ENCODE measurements at places on chromosomes 11 and 22.

DNA sequence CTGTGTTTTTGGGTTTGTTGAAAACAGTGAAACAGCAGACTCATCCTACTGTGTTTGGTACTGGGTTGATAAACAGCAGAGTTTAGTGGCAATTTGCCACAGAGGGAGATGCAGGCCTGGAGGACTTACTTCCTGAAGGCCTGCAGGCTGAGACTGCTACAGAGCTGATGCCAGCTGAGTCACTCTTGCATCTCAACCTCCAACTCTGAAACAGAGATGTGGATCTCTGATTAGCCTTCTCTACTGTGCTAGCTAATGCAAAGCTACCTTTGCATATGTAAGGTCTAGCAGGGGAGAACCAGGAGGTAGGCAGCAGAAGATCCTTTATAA, 14.3 kb downstream of the ATP5MG start:
- H3K4me1 ChIP-seq, result no peaks in the 10 kb centered on the region
- no peak for DNase-seq
- H3K4me3 ChIP-seq, result no peak overlapping the region
- H3K36me3 ChIP-seq, result peaks cover 2% of the 10 kb centered on the region

- H3K4me1 ChIP-seq, result no peaks in the 10 kb centered on the region
- no peaks in the 10 kb centered on the region for H3K27me3 ChIP-seq
- no peaks in the 10 kb centered on the region for H3K36me3 ChIP-seq
Observed at GRCh38 chr22:27151407-27151806, 494.0 kb downstream of the MIAT start.

DNA sequence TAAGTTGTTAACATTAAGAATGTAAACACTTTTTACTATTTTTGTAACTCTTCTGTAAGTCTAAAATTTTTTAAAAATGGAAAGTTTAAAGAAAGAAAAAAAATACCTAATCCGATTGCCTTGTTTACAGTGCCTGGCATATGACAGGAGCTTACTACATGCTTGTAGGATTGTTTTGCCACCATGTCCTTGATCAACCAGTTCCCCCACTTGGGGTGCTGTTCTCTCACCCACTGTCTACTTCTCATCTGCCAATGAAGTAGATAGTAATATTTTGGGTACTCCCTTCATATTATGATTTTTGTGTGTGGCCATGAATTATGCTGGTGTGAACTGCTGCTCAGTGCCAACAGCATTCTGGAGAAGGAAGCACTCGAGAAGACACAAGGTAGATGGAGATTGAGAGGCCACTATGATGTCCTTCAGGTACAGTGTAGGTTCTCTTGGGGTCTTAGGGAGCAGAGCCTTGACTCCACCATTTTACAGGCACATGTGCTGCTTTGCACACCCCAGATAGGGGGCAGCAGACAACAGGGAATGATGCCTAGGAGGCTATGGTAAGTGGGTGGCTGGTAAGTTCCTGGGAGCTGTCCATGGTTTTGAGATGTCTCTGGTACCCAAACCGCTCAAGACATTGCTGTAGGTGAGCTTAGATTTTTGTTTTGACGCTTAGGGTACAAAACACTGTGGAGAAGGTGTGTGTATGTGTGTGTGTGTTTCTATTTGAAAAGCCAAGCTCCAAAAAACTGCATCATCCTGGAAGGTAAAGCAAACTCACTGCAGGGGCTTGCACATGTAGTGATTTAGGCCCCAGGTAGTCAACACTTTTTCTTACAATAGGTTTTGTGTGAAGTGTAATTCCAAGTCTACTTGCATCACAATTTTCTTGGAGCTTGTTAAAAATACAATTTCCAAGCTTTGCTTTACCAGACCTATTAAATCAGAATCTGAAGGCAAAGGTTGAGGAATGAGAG, 494.5 kb upstream of the LARGE1 start:
- H3K27ac ChIP-seq, result no peak overlapping the region
- no peaks in the 10 kb centered on the region for H3K27me3 ChIP-seq
- no peak overlapping the region for H3K4me3 ChIP-seq
- DNase-seq, result no peak

DNA sequence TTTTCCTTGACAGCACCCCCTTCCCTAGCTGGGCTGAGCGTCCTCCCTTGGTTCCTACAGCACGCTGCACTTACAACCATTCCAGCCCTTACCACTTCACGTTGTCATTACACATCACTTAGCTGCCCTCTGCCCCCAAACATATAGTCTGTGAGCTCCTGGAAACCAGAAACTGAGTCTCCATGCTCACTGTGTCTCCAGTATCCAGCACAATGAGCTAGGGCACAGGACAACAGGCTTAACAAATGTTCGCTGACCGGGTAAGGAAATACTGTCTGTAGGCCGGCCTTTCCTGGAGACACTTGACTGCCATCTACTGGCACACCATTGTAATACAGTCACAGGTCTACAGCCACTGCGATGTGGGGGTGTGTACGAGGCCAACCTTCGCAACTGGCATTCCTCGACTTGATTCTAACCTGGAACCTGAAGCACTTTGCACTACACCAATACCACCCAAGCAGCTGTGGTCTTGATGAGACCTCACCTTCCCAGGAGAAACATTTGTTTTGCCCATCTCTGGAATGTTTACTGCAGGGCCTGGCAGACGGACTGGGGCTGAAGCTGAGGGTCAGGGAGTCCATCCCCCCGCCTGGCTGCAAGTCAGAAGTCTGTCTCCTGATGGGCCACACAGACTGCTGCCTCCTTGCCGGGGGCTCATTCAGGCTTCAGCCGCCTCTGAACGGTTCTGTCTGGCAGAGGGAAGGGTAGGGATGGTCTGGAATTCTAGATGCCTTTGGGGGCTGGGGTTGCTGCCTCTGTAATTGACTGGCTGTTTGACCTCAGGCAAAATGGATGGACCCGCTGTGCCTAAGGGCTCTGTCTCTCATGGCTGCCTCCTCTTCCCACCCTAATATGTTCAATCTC, 72.0 kb downstream of the SYN3 start:
- no peak overlapping the region for H3K4me3 ChIP-seq
- peaks cover 6% of the 10 kb centered on the region for H3K27me3 ChIP-seq
- H3K36me3 ChIP-seq, result no peaks in the 10 kb centered on the region
- H3K4me1 ChIP-seq, result no peaks in the 10 kb centered on the region
- no peak overlapping the region for H3K27ac ChIP-seq
- peak; percentile 3 for DNase-seq

DNA sequence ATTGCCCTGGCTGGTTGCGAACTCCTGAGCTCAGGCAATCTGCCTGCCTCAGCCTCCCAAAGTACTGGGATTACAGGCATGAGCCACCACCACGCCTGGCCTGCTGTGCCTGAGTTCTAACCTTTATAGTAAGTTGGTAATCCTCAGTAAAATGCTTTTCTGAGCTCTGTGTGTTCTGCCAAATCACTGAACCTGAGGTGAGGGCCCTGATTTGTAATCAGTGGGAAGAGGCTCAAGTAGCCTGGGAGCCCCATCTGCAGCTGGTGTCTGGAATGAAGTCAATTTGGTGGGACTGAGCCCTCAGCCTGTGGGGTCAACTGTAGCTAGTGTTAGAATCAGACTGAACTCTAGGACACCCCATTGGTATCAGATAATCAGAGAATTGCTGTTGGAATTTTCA, 72.6 kb upstream of the PARVG start:
- H3K27me3 ChIP-seq, result no peaks in the 10 kb centered on the region
- no peak overlapping the region for H3K27ac ChIP-seq
- H3K4me1 ChIP-seq, result no peaks in the 10 kb centered on the region
- no peak for DNase-seq

GRCh38 chr22:18999008-18999407, 62.9 kb upstream of the PRODH start:
- no peaks in the 10 kb centered on the region for H3K4me1 ChIP-seq
- H3K36me3 ChIP-seq, result no peaks in the 10 kb centered on the region
- H3K4me3 ChIP-seq, result no peak overlapping the region
- H3K27ac ChIP-seq, result no peak overlapping the region

GRCh38 chr11:77204754-77205466, 76.9 kb downstream of the MYO7A start:
- no peaks in the 10 kb centered on the region for H3K36me3 ChIP-seq
- H3K27ac ChIP-seq, result no peak overlapping the region
- peaks cover 3% of the 10 kb centered on the region for H3K4me1 ChIP-seq
- no peak for DNase-seq
- no peaks in the 10 kb centered on the region for H3K27me3 ChIP-seq

DNA sequence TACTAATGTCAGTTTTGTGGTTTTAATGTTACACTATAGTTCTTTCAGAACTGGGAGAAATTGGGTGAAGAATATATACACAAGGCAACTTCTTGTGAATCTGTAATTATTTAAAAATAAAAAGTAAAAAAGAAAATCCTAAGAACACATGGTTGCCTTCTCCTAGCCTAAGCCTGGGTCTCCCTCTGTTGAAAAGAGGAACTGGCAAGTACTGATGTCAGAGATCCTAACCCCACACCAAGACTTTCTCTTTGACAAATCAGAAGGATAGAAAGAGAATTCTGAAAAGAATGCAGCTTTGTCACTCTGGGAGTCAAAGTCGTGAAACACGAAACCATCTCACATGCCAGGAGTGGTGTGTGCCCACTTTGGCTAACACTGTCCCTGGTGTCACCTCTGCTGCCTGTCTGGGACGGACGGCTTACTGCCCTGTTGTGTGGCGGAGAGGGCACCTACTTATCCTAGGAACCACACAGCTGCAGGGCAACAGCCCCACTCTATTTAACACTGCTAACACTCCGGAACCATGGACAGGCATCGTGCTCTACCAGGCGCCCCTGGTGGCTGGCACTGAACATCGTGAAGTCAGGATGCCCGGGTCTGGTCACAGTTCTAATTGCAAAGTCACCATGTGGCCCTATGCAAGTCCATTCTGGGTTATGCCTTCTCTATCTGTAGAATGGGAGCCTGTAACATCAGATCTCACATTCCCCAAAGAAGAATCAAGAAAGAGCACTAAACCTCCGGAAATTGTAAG, 108.7 kb upstream of the CD82 start:
- DNase-seq, result no peak
- H3K4me1 ChIP-seq, result no peaks in the 10 kb centered on the region
- no peak overlapping the region for H3K4me3 ChIP-seq
- no peak overlapping the region for H3K27ac ChIP-seq
- H3K36me3 ChIP-seq, result no peaks in the 10 kb centered on the region

DNA sequence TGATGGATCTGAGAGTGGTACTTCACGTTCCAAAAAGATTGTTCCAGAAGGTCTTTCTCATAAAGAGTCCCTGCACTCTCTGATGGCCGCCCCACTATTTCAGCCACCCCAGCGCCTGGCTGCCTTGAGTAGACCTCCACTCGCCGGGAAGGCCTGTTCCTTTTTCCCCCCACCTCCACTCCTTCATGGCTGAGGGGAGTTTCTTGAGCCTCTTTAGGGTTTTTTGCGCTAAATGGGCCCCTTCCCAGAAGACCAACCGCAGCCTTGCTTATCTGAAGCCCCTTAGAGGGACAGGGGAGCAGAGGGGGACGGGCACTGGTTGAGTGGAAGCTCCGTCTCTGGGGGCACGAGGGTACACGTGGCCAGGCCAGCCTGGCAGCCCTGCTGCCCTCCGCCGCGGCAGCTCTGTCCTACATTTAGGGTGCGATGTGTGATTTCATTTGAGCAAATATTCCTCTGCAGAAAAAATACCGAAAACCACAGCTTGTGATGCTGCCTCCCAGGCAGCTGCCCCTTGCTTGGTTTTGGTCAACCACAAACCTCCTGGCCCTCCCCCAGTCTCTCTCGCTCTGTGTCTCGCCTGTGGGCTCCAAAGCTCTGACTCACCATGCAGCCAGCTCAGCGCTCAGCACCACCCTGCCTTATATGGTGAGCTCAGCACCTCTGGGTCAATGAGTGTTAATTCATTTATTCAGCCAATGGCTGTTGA, 88.7 kb downstream of the TP53I11 start:
- peak; percentile 61 for DNase-seq
- peaks cover 2% of the 10 kb centered on the region for H3K36me3 ChIP-seq
- peaks cover 33% of the 10 kb centered on the region for H3K4me1 ChIP-seq
- H3K27ac ChIP-seq, result no peak overlapping the region
- no peak overlapping the region for H3K4me3 ChIP-seq

GRCh38 chr22:18977824-18978425, 41.8 kb upstream of the PRODH start:
- no peak overlapping the region for H3K4me3 ChIP-seq
- no peaks in the 10 kb centered on the region for H3K4me1 ChIP-seq
- DNase-seq, result no peak
- H3K27me3 ChIP-seq, result peaks cover 20% of the 10 kb centered on the region

GRCh38 chr11:57639321-57640067, 10.2 kb downstream of the YPEL4 start:
- peak overlapping the region; percentile 48 for H3K4me3 ChIP-seq
- H3K4me1 ChIP-seq, result peaks cover 27% of the 10 kb centered on the region
- H3K27ac ChIP-seq, result no peak overlapping the region
- H3K27me3 ChIP-seq, result no peaks in the 10 kb centered on the region
- H3K36me3 ChIP-seq, result no peaks in the 10 kb centered on the region
- DNase-seq, result no peak

DNA sequence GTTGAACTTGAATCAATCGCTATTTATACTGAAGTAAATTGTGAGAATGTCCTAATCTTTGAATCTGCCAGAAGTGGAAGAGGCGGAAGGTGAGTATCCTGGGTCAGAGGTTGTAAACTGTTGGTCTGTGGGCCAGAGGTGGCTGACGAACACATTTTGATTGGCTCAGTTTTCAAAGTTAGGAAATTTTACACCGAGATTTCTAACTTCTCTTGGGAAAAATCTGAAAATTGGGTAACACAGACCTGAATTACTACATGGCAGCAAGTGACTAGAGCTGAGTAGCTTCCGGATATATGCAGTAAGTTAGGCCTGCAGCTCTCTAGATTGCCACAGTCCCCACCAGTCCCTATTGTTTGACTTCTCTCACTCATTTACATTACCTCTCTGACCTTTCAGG, 56.8 kb upstream of the ALKBH3 start:
- no peaks in the 10 kb centered on the region for H3K4me1 ChIP-seq
- no peaks in the 10 kb centered on the region for H3K27me3 ChIP-seq
- no peak for DNase-seq
- peaks cover 3% of the 10 kb centered on the region for H3K36me3 ChIP-seq
- no peak overlapping the region for H3K4me3 ChIP-seq

GRCh38 chr11:4695442-4695841, 2.2 kb downstream of the OR51E2 start:
- no peaks in the 10 kb centered on the region for H3K4me1 ChIP-seq
- H3K27ac ChIP-seq, result no peak overlapping the region
- H3K27me3 ChIP-seq, result no peaks in the 10 kb centered on the region
- H3K4me3 ChIP-seq, result no peak overlapping the region
- no peaks in the 10 kb centered on the region for H3K36me3 ChIP-seq

GRCh38 chr11:61959114-61959513, 8.3 kb downstream of the FTH1 start:
- H3K27me3 ChIP-seq, result no peaks in the 10 kb centered on the region
- DNase-seq, result no peak
- no peak overlapping the region for H3K4me3 ChIP-seq
- peaks cover 13% of the 10 kb centered on the region for H3K4me1 ChIP-seq
- peaks cover 6% of the 10 kb centered on the region for H3K36me3 ChIP-seq
- no peak overlapping the region for H3K27ac ChIP-seq

DNA sequence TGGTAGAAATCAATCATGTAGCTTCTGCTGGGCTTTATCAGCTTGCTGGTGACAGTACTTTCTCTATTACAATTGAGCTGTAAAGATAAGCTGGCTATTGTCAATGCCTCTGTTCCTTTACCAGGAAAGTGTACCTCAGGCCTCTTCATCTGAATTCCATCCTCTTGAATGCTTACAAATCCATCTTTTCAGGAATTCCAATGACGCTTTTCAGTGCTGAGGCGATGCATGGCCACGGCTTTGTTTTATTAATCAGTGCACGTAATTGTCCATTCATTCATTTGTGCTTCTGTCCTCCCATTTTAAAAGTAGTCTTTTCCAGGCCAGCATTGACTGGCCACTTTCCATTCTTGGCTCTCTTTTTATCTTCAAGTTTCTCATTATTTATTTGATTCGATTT, 202.0 kb downstream of the PGR start:
- no peaks in the 10 kb centered on the region for H3K4me1 ChIP-seq
- DNase-seq, result no peak
- H3K27me3 ChIP-seq, result no peaks in the 10 kb centered on the region
- no peak overlapping the region for H3K27ac ChIP-seq
- no peaks in the 10 kb centered on the region for H3K36me3 ChIP-seq
